ENCODE measurements at places on chromosomes 5 and 9.

DNA sequence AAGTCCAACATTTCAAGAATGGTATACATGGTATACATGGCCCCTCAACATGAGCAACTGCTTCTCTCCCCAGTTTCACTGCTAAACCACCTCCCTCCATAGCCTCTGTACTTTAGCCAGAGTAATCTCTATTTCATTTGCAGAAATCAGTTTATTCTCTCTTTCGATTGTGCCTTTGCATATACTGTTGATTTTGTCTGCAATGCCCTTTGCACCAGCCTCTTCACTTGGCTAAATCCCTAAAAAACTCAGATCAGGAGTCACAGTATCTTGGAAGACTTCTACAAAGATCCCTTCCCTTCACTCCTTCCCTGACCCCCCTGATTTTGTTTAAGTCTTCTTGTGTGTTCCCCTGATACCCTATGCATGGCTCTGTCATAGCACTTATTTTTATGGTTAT, 4.9 kb upstream of the CCNG1 start:
- DNase-seq = no peak

GRCh38 chr5:82719368-82719767, 357.8 kb downstream of the TMEM167A start:
- peak; percentile 47 for DNase-seq

- DNase-seq = no peak
Measured at GRCh38 chr9:99130069-99130468, 25.2 kb downstream of the TGFBR1 start.

DNA sequence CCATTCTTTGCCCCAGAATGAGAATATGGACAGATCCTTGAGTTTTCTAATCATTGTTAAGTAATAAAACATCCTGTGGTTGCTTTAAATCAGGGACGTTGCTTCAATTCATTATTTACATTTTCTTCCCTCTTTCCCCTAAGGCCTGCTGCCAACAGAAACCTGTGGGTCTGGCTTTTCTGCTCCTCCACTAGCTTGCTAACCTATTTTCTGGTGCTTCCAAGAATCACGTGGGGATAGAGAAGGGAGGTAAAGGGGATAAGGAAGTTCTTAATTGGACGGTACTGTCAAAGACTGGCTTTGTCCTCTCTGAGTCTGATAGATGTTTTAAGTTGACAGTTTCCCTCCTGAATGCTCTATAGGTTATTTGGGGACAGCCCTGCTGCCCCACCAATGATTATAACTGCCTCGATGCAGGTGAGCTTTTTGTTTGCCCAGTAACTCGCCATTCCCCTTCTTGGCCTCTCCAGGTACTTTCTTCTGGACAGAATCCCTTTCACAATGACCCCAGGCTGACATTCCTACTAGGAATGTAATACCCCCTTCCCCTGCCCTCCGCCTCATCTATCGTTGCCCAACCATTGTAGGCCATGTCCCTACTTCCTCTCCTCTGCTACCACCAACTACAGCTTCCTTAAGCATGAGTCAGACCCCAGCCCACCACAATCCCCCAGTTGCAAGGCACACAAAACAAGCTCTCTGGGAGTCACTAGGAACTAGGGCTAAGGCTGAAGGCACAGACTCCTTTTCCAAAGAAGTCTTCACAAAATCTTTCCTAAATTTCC, 19.9 kb upstream of the CPEB4 start:
- peak; percentile 58 for DNase-seq

DNA sequence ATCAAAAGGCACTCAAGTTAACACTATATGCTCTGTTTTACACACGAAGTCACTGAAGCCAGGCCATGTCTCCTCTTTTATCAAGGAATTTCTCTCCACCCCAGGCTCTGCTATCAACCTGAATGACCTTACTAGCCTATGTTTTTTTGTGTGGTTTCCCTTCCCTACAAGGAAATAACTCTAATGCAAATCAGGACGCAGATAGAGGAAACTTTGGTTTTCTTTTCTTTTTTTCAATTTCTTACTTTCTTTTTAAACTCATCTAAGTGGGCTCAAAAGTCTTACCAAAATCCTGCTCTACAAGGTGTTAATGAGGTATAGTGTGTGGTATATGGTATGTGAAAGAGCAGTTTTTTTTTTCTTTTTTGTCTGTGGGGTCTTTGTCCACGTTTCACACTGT, 5.5 kb upstream of the SLC46A2 start:
- no peak for DNase-seq

GRCh38 chr5:69300537-69301203, 31.9 kb downstream of the CCDC125 start:
- peak; percentile 54 for DNase-seq

- no peak for DNase-seq
Measured at GRCh38 chr9:19994296-19994695, 205.5 kb upstream of the SLC24A2 start.

All from choroid plexus epithelial cell (primary cell).